Endodermal cell (in vitro differentiated cells): ENCODE measurements at places on chromosomes 11 and 22. TPM values are rescaled to one million over a fixed set of nuclear protein-coding genes. Genes with fewer than 3 reads are reported as not detected.

DNA sequence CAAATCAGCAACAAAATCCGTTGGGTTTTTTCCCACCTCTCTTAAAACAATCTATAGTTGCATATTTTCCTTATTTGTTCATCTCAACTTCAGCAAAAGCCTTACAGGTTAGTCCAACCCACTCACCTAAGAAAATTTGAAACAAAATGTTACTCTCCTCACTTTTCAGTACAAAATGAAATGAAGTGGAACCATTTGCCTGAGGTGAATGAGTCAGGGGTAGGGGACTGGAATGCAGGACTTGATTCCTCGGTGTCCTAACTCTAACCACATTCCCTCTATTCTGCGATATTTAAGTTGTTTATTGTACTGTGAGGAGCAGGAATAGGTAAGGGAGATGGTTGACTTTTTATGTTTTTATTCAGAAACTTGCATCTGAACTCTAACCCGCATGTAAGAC, 16.4 kb downstream of the ATP5MG start:
- H3K4me1 ChIP-seq: peaks cover 3% of the 10 kb centered on the region
- no peak overlapping the region for H3K27ac ChIP-seq
- H3K36me3 ChIP-seq: no peaks in the 10 kb centered on the region

GRCh38 chr11:81907996-81908395, 825.7 kb downstream of the FAM181B start:
- no peaks in the 10 kb centered on the region for H3K36me3 ChIP-seq
- no peaks in the 10 kb centered on the region for H3K4me1 ChIP-seq
- no peak overlapping the region for H3K4me3 ChIP-seq
- H3K27ac ChIP-seq: no peak overlapping the region
- DNase-seq: no peak

DNA sequence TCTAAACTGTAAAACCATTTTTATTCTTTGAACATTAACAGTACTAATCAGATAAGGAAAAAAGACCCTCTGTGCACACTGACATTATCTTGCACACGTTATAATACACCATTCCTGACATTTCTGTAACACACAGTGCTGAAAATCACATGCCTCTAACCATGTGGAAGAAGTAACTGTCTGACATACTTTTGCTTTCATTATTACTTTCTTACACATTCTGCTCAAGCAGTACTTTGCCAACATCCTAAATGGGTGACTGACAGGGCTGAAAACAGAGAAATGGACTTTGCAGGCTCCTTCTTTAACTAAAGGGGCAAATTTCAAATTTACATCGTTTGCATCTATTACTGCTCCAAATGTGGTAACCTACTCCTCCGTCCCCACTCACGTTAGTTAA, 22.8 kb upstream of the TP53AIP1 start:
- no peaks in the 10 kb centered on the region for H3K4me1 ChIP-seq
- DNase-seq: no peak
- no peaks in the 10 kb centered on the region for H3K27me3 ChIP-seq
- peaks cover 18% of the 10 kb centered on the region for H3K36me3 ChIP-seq

- DNase-seq: no peak
- peaks cover 4% of the 10 kb centered on the region for H3K4me1 ChIP-seq
- H3K36me3 ChIP-seq: no peaks in the 10 kb centered on the region
Observed at GRCh38 chr11:131190446-131190845, 180.0 kb upstream of the NTM start.

Gene P2RY2
- total RNA-seq: 0.54 to 0.60 TPM (median 0.59 TPM) in 3 replicates

Gene UCP3
- 1.3 and 3.5 TPM in 2 replicates for total RNA-seq
